Stimulated activated CD4-positive, alpha-beta T cell treated with anti-CD3 and anti-CD28 coated beads, Interleukin-1b, Interleukin-23, amount 100 ng/mL, for 1 hour (primary cell): ENCODE measurements at places on chromosomes 11 and 22.

- no peak for DNase-seq
Observed at GRCh38 chr22:17369439-17370025, at the start of gene CECR2. Gene CECR2, plus strand, starts transcription at chr22:17369460. Its CDS starts 324 bp downstream, at chr22:17369784.

GRCh38 chr22:42321908-42322561 lies 51.6 kb upstream of the TCF20 start:
- DNase-seq, result no peak

DNA sequence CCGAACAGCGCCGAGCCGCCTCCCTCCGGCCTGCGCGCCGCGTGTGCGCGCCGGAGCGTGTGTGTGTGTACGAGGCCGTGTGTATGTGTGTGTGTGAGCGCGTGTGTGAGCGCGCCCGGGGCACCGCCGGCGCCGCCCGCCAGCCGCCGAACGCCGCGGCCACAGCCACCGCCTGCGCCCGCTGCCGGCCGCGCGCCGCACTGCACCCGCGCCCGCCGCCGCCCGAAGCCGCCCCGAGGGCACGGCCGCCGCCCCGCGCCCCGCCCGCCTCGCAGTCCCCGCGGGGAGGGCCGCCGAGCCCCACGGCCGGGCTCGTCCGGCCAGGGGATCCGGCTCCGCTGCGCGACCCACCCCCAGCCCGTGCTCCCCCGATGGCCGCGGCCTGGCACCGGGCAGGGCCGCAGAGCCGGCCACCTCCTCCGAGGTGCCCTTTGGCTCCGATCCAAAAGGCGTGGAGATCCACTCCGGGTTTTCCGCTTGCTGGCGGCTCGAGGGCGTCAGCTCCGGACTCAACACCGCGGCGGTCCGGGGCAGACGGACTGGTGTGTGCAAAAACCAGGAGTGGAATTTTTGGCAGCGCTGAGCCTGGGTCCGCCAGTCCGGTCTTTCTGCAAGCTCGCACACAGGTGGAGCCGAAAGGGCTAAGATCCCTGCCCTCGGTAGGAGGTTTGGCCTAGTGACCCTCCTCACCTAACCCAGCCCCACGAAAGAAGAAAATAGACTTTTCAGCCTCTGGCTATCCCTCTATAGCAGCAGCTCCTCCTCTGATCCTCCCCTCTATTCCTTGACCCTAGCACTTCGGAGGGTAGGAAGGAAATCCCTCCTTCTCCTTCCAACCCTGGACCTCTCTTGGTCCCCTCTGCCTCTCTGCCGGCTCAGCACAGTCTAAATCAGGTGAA lies at the start of gene SYT7:
Gene SYT7 (minus strand): TSS at position 47 of the 899 bp plus-strand sequence. CDS start 256 bp downstream, outside the sequence.
- DNase-seq, result peak; percentile 84

- DNase-seq, result no peak
Observed at GRCh38 chr11:121414141-121414913, 37.8 kb upstream of the SORL1 start.

DNA sequence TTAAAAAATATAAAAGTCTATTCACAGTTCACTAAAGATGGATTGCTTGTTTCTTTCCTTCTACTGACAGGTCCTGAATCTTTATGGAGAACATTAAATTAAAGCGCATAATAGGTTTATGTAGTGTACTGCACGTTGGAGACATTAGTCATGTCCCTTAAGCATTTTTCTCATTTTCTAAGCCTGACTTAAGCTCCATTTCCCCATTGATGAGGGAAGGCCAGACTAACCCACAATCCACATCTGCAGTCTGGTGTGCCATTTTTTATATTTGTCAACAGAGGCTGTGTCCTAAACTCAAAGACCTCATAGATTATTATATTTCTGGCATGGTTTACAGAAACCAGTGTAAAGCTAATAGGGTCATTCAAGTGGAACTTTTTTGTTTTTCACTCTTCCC lies 39.9 kb downstream of the CADM1 start:
- DNase-seq, result no peak

- DNase-seq, result no peak
Observed at GRCh38 chr11:57150454-57150917, 31.3 kb upstream of the LRRC55 start.

- no peak for DNase-seq
Observed at GRCh38 chr11:78828676-78829075, 254.0 kb upstream of the NARS2 start.

DNA sequence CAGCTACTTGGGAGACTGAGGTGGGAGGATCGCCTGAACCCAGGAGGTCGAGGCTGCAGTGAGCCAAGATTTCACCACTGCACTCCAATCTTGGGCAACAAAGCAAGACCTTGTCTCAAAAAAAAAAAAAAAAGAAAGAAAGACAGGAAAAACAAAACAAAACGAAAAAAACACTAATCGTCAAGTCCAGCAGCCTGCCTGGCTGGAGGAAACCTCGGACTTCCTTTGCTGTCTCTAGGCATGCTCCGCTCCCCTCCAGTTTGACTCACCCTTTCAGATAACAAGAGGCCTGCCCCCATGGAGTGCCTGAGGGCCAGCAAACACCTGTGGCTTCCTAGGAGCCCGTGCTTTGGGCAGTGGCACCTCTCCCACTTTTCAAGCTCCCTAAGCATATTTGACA lies 28.8 kb upstream of the CHKA start:
- no peak for DNase-seq

DNA sequence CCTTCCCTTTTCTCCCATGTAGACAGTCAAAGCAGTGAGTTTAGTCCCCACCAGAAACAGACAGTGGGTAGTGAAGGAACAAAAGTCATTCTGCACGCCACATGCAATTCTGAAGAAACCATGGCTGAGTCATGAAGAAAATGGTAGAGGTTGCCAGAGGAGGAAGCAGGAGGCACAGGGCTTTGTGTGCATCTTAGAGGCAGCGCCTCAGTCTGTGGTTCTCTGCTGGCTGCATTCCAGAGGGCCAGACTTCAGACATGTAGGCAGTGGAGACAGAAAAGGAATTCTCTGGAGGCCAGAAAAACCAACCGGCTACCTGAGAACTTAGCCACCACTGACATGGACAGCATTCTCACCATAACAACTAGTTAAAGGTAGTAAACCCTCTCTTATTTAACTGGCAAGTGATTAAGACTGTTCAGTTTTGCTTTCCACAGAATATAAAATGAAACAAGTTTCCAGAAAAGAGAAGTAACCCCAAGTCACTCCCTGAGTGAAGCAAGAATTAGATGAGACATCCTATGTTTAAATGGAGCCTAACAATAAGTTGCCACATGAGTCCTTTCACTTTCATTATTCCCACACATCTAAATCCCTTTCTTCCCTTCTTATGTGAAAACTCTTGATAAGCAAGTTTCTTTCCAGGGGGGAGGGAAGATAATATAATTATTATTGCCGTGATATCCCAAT lies 556.1 kb downstream of the SOX6 start:
- no peak for DNase-seq

GRCh38 chr11:131234221-131234620 lies 136.2 kb upstream of the NTM start:
- no peak for DNase-seq
